NT2/D1 (cell line): ENCODE measurements at places on chromosomes 2 and 18.

- DNase-seq, result no peak
Measured at GRCh38 chr18:48459016-48459415, 49.8 kb upstream of the ZBTB7C start.

DNA sequence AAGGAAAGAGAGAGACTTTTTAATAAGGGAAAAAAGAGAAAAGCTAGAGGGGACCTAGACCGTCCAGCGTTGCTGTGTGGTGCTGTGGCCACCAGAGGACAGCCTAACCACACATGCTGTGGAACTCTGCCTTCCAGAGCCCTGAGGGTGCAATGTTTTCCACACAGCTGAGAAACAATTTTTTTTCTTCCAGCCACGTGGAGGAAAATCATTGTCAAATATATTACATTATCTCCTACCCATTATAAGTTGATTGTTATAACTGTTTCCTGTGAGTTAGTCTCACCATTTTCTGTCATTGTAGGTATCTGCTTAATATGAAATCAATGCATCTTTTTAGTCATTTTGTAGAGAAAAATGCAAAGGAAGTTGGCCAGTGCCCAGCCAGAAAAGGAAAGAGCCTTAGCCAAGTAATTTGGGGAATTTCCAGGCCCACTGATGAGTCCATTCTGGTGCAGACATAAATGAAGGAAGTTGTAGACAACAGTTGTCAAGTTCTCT is 5.9 kb upstream of the MRPL19 start:
- DNase-seq, result peak; percentile 22

- no peak for DNase-seq
Measured at GRCh38 chr2:184006998-184007397, 591.3 kb upstream of the ZNF804A start.

DNA sequence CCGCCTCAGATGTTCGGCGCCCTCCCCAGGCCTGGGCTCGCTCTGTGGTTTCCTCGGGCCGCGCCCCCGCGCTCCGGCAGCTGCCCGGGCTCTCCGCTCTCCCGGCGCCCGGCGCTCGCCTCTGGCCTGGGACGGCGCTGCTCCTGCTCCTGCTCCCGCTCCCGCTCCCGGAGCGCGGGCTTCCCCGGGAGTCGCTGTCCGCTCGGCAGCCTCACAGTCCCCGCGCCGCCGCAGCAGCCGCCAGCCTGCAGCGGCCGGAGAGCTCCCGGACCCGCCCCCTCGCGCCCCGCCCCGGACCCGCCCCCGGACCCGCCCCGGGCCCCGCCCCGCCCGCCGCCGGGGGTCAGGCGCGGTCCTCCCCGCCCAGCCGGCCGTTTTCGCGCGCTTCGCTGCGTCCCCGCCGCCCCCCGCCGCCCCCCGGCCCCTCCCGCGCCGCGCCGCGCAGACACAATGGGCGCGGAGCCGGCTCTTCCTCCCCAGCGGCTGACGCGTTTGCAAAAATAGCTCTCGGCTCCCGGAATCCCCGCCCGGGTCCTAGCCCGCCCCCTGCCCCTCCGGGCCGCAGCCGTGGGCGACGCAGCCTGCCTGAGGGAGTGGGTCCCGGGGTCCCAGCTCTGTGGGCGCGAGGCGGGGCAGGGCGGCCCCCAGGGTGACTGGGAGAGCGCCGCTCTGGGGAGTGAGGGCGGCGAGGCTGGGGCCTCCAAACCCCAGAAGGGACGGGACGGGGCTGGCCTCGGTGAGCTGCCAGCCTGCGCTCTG is at the start of gene ARL4C:
ARL4C (minus strand) TSS at position 247 of the 759 bp plus-strand sequence. CDS start 495 bp downstream, outside the sequence.
- peak; percentile 58 for DNase-seq

DNA sequence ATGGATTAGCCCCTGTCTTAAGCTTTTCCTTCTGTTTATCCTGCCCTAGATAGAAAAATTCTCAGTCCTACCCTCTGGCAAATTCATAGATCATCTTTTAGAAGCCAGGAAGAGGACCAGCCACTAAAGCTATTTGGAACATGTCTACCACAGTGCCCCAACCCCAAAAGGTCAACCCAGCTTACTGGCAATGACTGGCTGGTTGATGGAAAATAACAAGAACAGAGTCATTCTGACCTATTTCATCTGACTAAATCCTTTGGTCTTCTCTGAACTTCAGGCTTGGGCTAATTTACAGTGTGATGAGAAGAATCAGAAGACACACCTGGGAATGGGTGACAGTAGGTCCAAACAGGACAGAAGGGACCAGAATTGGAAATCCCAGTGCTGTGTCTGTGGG is 227.3 kb upstream of the CCDC68 start:
- no peak for DNase-seq

DNA sequence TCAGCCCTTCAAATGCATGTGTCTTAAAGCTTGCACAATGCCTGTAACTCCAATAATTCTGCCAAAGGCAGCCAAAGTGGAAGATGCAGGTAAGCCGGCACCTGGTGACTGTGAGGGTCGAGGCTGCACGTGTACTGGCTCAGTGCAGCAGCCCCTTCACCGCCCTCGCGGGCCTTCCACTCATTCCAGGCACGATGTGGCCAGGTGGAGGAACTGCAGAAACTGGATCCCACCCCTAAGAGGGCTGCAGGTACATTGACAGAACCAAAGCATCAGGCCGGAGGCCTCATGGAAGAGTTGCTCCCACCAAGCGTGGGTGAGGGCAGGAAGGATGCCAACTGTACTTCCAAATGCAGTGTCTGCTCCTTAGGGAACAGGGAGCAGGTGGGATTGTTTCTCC is 253.4 kb downstream of the HDAC4 start:
- no peak for DNase-seq

GRCh38 chr2:45180779-45181178 is 171.5 kb upstream of the SIX2 start:
- DNase-seq, result no peak

DNA sequence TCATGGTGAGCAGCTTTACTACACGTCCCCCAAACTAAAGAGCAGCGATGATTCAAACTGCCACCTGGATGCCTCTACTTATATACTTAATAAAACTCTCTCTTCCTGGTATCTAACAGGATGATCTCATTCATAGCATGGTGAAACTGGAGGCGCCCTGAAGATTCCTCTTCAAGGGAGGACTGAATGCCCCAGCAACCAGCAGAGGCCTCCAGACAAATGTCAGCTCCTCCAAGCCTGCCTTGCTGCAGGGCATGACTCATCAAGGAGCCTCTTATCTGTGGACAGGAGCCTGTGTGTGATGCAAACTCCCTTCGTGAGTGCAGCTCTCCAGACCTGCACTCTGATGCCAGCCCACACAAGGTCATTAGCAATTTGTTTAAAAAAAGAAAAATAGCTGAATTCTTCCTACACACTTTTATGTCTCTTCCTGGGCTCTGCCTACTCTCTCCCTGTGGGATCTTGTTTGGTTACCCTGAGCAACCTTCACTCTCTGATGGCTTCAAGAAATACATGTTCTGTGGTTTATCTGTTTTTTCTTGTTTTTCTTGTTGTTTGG is 30.2 kb downstream of the LONRF2 start:
- peak; percentile 73 for DNase-seq

GRCh38 chr2:88489181-88489580 is 36.7 kb upstream of the FOXI3 start:
- no peak for DNase-seq

- no peak for DNase-seq
Measured at GRCh38 chr2:20451761-20452499, 5.1 kb downstream of the RHOB start.

DNA sequence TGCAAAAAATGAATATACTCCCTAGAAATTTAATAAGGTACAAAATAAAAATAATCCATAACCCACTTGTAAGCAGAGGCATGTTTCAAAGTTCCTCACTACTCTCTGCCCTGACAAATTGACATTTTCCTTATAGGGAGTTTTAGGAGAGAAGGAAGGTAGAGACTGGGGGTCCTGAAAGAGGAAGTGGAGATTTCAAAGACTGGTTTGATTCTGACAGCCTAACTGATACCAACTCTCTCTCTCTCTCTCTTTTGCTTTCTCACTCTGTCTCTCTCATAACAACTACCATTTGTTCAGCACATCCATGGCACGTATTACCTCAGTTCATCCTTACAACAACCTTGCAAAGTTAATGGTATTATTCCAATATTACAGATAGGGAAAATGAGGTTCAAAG is 18.6 kb downstream of the FZD7 start:
- DNase-seq, result no peak

GRCh38 chr18:60319129-60319528 is 53.4 kb downstream of the MC4R start:
- peak; percentile 23 for DNase-seq

GRCh38 chr2:223727562-223727961 is 109.8 kb downstream of the AP1S3 start:
- DNase-seq, result peak; percentile 63

GRCh38 chr2:216394881-216395280 is 17.4 kb upstream of the SMARCAL1 start:
- no peak for DNase-seq

DNA sequence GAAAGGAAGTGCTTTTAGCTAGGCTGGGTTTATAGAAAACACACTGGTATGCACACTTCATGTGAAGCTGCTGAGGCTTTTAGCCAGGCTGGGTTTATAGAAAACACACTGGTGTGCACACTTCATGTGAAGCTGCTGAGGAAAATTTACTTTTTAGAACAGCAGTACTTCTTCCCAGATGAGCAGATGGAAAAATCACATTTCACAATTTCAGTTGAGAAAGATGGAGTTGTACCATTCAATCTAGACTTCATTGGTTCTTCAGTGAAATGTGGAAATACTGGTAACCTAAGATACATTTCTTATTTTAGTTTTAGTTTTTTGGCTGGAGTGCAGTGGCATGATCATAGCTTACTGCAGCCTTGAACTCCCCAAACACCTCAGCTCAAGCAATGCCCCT is 11.1 kb downstream of the SNTG2 start:
- DNase-seq, result no peak

DNA sequence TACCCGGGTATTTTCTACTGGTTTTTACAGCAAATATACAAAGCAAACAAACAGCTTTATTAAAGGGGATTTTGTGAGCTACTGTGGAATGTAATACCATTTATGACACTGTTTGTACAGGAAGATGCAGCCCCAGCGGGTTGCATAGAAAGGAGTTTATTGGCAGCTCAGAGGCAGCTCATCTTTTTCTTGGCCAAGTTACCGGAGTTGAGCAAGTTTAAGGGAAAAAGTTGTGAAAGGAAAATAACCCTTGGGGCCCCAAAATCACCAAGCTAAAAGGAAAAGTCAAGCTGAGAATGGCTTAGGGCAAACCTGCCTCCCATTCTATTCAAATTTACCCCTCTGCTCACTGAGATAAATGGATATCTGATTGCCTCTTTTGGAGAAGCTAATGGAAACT is 60.8 kb downstream of the MOB4 start:
- no peak for DNase-seq

GRCh38 chr18:58862851-58863538 is 1.7 kb upstream of the ZNF532 start:
- no peak for DNase-seq

DNA sequence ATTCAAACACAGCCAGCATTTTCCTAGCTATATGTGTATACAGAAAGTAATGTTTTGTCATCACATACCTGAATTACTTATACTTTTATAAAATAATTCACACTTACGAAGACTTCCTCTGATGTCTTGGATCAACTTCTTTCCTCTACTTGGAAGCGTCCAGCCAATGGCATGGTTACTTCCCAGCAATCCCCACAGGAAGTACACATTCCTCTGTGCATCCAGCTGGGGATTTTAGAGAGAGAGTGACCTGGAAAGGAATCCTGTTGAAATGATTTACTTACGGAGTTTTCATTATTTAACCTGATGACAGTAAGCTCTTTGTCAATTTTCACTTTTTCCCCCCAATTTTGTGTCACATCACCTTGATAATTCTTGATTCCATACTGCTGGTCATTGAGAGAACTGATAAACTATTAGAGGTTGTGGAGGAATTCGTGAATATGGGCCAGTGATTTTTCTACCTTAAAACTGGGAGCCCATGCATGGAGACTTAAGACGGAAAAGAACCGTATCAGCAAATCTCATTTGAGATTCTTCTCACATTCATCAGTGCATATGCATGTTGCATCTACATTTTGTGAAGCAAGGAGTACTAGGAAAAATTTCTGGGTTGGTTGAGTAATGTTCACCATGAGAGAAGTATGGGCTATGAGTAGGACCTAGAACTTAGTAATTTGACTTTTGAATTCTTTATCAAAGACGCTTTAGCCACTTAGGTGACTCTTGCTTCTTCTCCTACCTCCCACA is 9.0 kb upstream of the IL18R1 start:
- DNase-seq, result no peak

- no peak for DNase-seq
Measured at GRCh38 chr18:10759241-10759640, 233.4 kb downstream of the NAPG start.

DNA sequence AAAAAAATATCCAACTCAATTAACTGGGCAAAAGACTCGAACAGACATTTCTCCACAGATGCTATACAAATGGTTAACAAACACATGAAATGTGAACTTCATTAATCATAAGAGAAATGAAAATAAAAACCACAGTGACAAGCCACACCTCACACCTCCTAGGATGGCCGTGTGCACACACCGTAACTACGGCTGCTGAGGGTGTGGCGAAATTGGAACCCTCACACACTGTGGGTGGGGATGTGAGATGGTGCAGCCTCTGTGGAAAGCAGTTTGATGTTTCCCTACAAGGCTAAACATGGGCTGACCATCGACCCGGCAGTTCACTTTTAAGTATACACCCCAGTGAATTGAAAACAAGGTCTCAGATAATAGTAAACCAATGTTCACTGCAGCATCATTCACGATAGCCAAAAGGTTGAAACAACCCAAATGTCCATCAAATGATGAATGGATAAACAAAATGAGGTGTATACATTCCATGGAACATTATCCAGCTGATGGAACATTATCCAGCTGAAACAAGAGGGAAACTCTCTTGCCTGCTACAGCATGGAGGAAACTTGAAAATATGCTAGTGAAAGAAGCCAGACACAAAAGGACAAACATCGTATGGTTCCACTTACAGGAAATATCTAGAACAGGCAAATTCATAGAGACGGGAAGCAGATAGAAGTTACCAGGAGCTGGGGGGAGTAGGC is 32.2 kb downstream of the ZAP70 start:
- DNase-seq, result no peak

GRCh38 chr2:9178904-9179571 is 27.6 kb upstream of the ASAP2 start:
- DNase-seq, result no peak

DNA sequence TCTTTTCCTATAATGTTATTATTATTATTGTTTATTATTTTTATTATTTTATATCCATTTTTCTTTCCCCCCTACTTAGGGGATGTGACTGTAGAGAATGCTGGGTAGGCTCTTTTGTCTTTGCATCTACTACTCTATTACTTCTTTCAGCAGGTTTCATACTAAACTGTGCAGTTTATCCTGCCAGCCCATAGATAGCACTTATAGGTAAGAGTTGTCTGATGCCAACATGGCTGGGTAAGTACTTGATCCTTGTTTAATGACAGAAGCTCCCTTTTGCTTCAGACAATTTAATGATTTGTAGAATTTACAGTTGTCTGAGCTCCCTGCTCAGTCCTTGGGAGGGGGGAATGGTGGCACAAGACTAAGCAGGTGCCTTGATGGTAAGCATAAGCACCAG is 262.9 kb upstream of the CDH2 start:
- DNase-seq, result no peak

DNA sequence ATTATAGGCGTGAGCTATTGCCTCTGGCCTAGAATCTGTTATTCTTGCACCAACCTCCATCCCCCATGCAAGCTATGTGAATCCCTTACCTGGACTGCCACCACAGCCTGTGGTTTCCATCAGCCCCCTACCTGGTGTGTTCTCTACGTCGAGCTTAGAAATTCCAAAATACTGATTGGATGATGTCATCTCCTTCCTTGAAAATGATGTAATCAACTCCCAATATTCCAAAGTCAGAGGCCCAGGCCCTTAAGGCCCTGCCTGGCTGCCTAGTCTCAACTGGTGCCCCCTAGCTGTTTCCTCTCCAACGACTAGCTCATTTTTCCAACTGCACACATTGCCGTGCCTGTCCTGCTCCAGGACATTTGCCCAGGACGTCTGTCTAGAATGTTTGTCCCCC is 41.3 kb upstream of the GBX2 start:
- DNase-seq, result peak; percentile 48
